ENCODE measurements at places on chromosomes 4 and X. TPM values are rescaled to one million over a fixed set of nuclear protein-coding genes. Genes with fewer than 3 reads are reported as not detected.

The CABS1 gene
- not detected for total RNA-seq

The TRPC3 gene
- 0.21 TPM for total RNA-seq

The SPANXN3 gene
- total RNA-seq: not detected

The USP51 gene
- total RNA-seq: 0.64 TPM

The STK26 gene
- total RNA-seq: 4.0 TPM

GRCh38 chrX:130531066-130531465 lies 129.3 kb downstream of the RBMX2 start:
- DNase-seq: no peak

- DNase-seq: no peak
These were observed 40.5 kb upstream of the KLHL13 start for GRCh38 chrX:118156953-118157608.

DNA sequence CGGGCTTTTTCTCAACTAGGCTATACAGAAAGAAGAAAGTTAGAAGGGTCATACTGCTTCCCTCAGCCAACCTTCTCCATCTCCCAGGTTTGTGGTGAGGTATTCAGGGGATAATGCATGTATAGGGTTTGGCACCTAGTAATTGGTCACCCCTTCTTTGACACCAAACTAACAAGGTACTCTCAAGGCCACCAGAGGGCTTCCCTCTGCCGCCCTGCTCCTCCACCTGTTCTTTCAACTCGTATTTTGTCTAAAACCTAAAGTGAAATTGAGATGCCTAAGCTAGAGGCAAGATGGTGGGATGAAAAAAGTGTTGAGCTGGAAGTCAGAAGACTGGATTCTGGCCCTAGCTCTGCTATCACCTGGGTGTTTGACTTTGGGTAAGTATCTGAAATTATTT lies 22.0 kb downstream of the CT47C1 start:
- DNase-seq: no peak

DNA sequence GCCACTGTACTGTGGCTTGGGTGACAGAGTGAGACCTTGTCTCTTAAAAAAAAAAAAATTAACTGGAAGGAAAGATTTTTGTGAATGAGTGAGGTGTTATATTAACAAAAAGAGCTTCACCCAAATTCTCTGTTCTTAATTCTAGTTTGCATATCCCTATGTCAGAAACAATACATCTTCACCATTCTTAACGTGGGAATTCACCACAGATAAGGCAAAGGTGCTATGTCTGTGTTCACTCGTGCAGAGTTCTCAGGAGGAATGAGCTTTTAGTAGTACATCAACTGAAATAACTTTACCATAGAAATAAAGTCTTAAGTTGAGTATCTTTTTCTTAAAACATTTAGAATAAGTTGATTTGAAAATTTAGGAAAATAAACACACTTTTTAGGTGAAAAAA lies 135.1 kb downstream of the RAPGEF2 start:
- no peak for DNase-seq

DNA sequence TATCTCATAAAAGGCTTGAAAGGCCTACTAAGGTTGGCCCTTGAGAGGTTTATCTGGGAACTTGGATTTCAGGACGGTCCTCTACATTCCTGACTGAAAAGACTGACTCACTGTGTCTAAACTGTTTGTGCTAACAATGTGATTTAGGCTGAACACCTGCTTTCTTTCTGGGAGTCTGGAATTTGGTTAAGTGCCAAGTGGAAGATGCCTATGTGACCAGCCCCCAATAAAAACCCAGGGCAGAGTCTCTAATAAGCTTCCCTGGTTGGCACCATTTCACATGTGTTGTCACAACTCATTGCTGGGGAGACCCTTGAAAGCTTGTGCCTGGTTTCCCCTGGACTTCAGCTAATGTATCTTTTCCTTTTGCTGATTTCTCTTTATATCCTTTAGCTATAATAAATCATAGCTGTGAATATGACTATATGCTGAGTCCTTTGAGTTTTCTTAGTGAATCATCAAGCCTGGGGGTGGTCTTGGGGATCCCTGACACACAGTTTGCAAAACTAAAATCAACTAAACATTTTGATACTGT lies 55.1 kb downstream of the GPR82 start:
- DNase-seq: peak; percentile 91

Measured in myocyte (in vitro differentiated cells).